Stimulated activated CD8-positive, alpha-beta memory T cell treated with anti-CD3 and anti-CD28 coated beads, Interleukin-7, amount 100 ng/mL, for 1 hour (primary cell): ENCODE measurements at places on chromosomes 12 and 14.

GRCh38 chr12:122835750-122836026 lies 431 bp downstream of the HIP1R start:
- no peak for DNase-seq

DNA sequence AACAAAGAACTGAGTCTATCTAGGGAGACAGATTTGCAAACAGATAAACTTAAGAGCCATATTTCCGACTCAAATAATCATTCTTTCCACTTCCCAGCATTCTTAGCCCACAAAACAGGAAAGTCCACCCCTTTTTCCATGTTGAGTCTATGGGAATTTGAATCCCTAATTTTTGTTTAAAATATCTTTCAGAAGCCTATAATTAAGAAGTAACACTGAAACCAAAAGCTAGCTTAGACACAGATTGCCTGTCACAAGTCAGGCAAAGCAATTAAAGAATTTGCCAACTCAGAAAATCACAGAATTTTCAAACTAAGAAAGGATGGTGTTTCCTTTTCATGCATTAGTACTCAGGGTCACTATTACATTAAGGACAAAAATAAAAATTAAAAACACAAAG lies 17.0 kb downstream of the ATP2B1 start:
- no peak for DNase-seq

DNA sequence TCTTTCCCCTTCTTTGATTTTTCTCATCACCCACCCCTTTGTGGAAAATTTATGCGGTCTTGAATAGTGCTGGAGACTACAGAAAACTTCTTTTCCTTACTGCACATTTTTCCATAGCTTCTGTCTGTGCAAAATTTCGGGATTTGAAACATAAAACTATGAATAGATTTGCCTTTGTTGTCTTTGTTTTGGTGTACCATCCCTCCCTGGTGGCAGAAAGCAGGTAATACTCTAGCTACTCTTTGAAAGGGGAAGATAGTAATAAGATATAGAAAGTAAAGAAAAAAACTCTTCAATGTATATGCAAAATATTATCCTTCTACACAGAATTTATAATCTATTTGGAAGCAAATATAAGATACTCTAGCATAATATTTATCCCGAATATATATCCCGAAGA lies 79.1 kb upstream of the LMO3 start:
- DNase-seq: no peak

DNA sequence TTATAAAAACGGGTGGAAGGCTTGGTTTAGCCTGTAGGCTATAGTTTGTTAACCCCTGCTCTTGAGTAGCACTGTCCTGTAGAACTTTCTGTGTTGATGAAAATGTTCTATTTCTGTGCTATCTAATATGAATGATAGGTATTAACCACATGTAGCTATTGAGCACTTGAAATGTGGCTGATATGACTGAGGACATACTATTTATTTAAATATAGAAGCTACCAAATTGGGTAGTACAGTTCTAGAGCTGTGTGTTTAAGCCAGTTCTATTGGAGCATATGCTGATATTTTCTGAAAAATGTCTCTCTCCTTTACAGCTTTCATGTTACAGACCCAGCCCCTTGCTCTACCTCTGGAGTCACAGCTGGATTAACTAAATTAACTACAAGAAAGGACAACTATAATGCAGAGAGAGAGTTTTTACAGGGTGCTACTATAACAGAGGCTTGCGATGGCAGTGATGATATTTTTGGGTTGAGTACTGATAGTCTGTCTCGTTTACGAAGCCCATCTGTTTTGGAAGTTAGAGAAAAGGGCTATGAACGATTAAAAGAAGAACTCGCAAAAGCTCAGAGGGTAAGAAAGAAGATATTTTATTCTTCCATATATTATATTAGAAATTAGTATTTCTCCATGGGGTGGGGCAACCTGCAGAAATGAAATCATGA lies 17.6 kb downstream of the RAB3IP start:
- DNase-seq: no peak

GRCh38 chr12:90909069-90909770 lies 45.8 kb downstream of the CCER1 start:
- DNase-seq: no peak

- DNase-seq: no peak
These were observed 35.1 kb upstream of the LTBP2 start for GRCh38 chr14:74647061-74647677.

- DNase-seq: no peak
These were observed 24.2 kb downstream of the CRACR2A start for GRCh38 chr12:3728686-3729085.

DNA sequence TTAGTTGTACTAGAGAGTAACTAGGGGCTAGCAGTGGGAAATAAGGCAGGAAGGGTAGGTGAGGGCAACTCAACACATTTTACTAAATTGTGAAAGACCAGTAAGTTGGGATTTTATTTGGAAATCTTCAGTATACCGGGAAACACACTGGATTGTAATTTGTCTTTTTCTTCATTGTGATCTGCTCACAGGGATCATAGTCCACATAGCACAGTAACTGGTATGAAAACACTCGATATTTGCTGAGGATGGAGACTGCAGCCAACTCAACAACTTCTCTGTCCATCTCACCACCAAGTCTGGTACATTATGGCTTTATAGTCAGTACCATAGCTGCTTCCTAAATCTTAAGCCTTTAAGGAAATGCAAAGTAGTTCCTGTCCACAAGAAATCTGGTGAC lies 2.5 kb downstream of the SLIRP start:
- DNase-seq: no peak

DNA sequence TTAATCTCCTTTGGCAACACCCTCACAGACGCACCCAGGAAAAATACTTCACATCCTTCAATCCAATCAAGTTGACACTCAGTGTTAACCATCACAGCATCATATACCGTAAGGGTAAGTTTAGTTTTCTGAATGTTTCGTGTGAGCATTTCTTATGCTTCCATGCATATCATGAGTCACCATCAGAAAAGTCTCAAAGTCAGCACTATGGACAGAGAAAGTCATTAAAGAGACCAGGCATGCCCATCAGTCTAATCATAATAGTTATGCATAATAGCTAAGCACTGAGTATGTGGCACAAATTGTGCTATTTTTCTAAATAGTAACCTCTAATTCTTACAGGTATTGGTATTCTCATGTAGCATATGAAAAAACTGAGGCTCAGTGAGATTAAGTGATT lies 158.8 kb upstream of the PRMT8 start:
- DNase-seq: no peak

DNA sequence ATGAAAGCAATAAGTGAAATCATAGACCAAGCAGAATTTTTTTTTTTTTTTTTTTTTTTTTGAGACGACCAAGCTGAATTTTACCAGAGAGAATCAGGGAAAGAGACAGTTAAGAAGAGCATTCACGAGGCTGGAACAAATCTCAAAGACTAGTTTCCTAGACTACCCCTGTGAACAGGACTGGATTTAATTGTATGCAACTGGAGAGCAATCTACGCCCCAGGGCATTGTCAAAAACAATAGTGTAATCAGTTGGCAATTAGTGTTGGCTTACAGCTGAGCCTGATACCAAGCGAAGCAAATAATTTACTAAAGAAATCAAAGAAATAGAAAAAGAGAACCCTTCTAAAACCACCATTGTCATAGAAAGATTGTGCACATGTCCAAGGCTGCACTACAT lies 232.9 kb upstream of the CPNE8 start:
- no peak for DNase-seq
